Glutamatergic neuron (in vitro differentiated cells): ENCODE measurements at places on chromosomes 4 and X. TPM values are rescaled to one million over a fixed set of nuclear protein-coding genes. Genes with fewer than 3 reads are reported as not detected.

The ZNF182 gene
- 7.8 TPM for total RNA-seq

The MAP7D3 gene
- total RNA-seq: 4.6 TPM

- no peak for DNase-seq
Measured at GRCh38 chrX:153783378-153784013, 2.7 kb downstream of the SRPK3 start.

DNA sequence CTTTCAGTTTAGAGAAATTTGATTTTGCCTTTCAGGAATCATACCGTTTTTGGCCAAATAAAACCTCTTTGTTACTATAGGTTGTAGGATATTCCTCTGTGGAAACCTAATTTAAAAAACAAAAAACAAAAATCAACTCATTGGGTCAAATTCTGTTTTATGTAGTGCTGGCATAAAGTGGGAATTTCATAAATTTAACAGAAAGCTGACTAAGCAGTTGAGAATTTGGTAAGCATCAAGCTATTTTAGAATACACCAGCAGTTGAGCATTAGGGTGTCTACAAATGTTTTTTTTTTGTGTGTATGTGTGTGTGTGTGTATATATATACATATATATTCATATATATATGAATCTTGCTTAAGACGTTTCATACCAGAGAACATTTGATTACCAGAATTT is 47.4 kb downstream of the C4orf33 start:
- no peak for DNase-seq

DNA sequence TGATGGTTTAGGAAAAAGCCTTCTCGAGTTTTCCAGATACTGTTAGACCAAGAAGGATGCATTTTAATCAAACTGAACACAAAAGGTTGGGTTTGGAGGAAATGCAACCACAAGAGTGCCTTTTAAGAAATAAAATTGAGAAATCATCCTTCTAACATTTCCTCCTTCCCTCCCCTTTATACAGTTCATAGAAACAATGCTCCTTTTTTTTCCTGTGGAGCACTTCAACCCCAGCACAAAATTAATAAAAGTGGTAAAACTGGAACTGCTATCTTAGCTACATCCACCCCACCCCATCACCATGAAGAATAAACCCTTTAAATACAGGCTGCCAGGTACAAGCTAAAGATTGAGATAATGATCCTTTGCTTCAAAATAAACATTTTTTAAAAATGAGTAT is 211.1 kb downstream of the RELL1 start:
- DNase-seq: no peak

The BEX5 gene
- 3.6 TPM for total RNA-seq

The GNRHR gene
- not detected for total RNA-seq

The SYNPO2 gene
- total RNA-seq: 2.9 TPM

GRCh38 chr4:169573889-169574288 is 38.5 kb downstream of the NEK1 start:
- no peak for DNase-seq

- DNase-seq: no peak
Measured at GRCh38 chr4:8836664-8837171, 34.9 kb downstream of the HMX1 start.

DNA sequence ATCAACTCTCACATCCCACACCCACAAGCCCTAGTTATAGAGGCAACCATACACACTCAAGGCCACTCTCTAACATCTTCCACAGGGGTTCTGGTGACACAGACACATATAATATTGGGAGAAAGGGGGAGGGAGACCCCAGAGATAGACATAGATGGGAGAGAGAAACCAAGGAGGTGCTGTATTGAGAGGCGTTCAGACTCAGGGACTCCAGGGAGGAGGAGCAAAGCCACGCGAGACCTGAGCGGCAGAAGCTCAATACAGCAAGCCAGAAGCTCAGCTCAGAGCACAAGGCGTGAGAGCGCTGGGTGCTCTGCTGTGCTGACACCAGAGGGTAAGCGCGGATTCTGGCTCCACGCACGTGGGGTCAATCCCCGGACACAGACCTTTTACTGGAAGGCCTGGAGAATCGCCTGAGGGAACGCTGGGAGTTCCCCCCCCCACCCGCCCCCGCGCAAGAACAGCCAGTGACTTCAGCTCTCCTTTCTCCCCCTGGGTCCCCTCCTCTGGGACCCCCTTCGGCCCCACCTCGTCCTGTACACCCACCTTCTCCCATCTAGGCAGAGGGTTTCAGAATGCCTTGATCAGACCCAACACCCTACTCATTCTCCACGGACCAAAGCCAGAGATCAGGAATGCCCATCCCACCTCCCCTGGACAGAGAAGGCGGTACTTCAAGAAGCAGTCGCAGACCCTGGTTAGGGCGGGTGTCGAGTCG is 8.7 kb downstream of the MSX1 start:
- no peak for DNase-seq

The EIF2S3 gene
- 134 TPM for total RNA-seq

DNA sequence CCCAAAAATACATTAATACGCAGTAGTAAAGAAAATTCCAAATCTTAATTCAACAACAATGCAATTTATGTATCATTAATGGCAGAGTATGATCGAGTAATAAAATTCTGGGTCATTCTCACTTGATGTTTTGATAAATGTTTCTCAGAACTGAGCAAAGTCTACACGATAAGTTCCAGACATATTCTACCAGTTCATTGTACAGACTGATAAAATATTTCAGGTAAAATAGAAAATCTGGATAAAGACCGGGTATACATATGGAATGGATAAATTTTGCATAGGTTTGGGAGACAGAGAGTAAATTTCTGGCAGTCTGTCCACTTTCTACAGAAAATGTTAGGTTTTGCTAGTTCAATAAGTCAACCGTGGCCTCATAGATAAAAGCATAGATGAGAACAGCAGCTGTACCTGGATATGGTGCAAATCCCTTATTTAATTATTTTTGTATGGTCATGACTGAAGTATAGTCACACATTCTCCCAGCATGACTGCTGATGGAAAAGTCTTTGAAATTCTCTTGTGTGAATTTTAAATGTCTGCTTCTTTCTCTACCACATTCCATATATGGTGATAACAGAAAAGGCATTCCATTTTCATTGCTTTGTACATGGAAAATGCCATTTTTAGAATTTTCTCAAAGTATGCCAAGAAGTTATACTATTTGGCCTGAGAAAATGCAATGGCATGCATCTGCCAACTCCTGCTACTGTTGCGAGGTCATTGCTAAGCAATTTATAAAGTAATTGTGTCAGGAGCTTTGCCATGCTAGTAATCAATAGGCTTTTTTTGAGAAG is 301.9 kb upstream of the ARSJ start:
- no peak for DNase-seq

DNA sequence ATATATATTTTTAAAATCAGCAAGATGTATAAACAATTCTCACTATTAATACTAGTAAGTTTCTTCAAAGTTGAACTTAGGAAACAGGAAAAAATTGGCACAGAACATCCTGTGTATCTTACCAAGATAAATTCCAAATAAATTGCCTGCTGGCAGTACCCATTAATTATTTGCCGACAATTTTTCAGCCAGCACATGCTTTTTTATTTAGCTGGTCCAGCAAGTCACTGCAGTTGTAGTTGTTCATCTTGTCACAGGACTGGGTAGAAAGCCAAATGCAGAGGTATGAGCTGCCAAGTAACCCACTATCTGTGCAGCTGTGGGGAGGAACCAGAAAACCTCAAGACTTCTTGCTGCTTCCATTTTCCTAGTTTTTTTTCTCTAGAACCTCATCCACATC is 113.4 kb downstream of the PACRGL start:
- no peak for DNase-seq

GRCh38 chrX:116292183-116292582 is 121.6 kb downstream of the AGTR2 start:
- DNase-seq: no peak

- DNase-seq: no peak
Measured at GRCh38 chr4:6217716-6218381, 17.5 kb upstream of the JAKMIP1 start.

The SLC10A4 gene
- 7.1 TPM for total RNA-seq

DNA sequence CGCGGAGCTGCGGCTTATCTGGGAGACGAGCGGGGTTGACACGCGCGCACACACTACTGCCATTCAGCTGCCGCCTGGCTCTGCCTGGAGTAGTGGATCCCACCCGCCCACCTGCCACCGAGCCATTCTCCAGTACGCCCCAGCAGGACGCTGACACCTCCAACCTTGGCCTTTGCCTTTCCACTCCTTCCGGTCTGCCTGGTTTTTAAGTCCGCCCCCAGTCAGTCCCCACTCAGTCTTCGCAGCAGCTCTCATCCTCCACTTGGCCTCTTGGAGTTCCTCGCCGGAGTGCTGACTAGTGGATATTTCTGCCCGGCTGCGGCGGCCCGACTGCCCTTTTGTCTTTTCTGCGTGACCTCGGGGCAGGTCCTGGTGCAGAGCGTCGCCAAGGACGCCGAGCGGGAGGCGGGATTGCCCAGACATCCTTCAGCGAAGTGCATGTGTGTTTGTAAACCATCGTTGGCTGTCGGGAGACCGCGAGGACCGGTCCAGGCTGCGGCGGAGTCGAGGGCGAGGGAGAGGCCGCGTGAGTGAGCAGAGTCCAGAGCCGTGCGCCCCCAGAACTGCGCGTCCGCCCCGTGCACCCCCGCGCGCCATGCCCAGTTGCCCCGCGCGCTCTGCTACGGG is 1.1 kb downstream of the SLIT2 start:
- peak; percentile 55 for DNase-seq

- DNase-seq: no peak
Measured at GRCh38 chr4:15805583-15806517, 27.7 kb downstream of the CD38 start.

DNA sequence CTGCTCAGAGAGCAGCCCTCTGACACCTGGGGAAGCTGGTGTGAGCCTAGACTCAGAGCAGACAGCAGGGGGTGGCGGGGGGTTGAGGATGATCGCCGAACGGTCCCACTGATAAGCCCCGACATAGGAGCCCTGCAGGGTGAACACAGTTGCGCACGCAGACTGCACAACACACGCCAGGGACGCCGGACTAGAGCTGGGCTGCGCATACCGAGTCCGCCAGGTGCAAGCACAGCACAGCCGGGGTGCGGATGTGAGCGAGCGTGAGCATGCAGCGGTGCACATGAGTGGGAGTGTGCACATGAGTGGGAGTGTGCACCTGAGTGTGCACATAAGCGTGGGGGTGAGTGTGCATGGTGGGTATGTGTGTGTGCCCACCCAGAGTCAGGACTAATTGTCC is 36.7 kb downstream of the FAM53A start:
- DNase-seq: no peak

DNA sequence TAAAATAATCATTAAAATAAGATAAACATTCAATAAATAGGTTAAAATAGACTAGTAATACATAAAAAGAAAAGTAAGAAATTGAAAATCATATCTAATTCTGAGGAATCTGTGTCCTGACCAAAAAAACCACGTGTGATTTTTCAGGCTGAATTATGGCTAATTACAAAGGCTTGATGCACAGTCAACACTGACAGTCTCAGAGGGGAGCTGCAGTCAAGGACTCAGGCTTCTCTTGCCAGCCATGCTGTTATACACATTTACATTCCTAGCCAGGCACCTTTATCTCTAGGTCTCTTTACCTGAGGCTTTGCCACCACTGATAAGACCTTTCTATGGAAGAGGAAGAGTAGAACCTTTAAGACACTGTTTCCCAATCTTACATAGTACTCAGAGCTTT is 1737.7 kb upstream of the PCDH10 start:
- DNase-seq: no peak

The TMEM175 gene
- 62.7 TPM for total RNA-seq

DNA sequence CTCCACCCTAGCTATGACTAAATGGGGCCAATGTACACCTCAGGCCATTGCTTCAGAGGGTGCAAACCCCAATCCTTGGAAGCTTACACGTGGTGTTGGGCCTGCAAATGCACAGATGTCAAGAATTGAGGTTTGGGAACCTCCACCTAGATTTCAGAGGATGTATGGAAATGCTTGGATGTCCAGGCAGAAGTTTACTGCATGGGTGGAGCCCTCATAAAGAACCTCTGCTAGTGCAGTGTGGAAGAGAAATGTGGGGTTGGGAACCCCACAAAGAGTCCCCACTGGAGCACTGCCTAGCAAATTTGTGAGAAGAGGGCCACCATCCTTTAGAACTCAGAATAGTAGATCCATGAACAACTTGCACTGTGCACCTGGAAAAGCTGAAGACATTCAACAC is 284.1 kb downstream of the ANTXR2 start:
- DNase-seq: no peak

The TEC gene
- total RNA-seq: 0.37 TPM

DNA sequence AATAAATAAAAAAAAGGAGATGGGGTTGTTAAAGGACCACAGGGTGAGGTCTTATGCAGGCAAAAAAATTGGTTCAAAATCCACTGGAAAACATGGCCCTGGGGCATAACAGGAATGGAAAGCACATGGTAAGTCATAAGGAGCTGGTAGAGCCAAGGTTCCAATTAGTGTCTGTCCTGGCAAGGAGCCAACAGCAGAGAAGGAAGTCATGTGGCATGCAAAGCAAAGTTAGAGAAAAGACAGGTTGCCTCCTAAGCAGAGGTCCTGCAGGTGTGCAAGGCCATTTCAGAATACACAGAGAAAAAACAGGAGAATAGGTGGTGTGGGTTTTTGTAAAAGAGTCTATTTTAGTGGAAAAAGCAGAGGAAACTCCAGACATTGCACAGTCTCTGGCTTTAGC is 1881.7 kb downstream of the ARAP2 start:
- DNase-seq: no peak

DNA sequence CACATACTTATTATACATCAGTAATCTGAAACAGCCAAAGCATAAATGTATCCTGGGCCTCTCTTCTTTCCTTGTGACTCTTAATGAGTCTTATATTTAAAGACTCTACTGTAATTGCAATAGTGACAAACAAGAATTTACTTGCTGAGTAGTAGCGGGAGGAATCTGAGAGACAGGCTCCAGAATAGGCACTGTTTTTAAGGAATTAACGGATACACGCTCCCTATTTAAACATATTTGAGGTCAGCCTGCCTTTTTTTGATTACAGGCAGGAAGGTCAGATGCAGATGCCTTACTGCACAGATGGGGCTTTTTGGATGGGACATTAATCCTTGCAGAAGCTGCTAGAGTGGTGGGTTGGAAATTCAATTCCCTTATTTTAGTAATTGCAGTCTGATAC is 196.3 kb upstream of the ANXA3 start:
- DNase-seq: no peak

The BRS3 gene
- not detected for total RNA-seq

- no peak for DNase-seq
Measured at GRCh38 chr4:68572653-68573170, 3.4 kb downstream of the UGT2B17 start.

GRCh38 chrX:111505783-111506182 is 5.7 kb upstream of the SERTM2 start:
- DNase-seq: no peak
